ENCODE measurements at places on chromosomes 3 and 15. TPM values are rescaled to one million over a fixed set of nuclear protein-coding genes. Genes with fewer than 3 reads are reported as not detected.

GRCh38 chr15:51536965-51537574 is 85.5 kb downstream of the DMXL2 start:
- no peaks in the 10 kb centered on the region for H3K36me3 ChIP-seq
- no peaks in the 10 kb centered on the region for H3K27me3 ChIP-seq
- no peak overlapping the region for H3K4me3 ChIP-seq
- H3K27ac ChIP-seq: no peak overlapping the region
- H3K4me1 ChIP-seq: no peaks in the 10 kb centered on the region

Gene ARGFX
- not detected for total RNA-seq

- H3K4me3 ChIP-seq: no peak overlapping the region
- H3K36me3 ChIP-seq: no peaks in the 10 kb centered on the region
- DNase-seq: no peak
Observed at GRCh38 chr3:18886331-18886730, 262.0 kb upstream of the KCNH8 start.

Gene ANKDD1A
- total RNA-seq: 9.3 TPM
